NCI-H460 (cell line): ENCODE measurements at places on chromosomes 1 and 21. TPM values are rescaled to one million over a fixed set of nuclear protein-coding genes. Genes with fewer than 3 reads are reported as not detected.

Gene MIXL1
- not detected in 2 replicates for total RNA-seq

Gene UMODL1
- total RNA-seq: not detected in 2 replicates

Gene MXRA8
- total RNA-seq: not detected in 2 replicates

Gene FCRL6
- total RNA-seq: not detected in 2 replicates

Gene FNDC5
- total RNA-seq: 0.59 TPM in 1 of 2 replicates, not detected in the other

Gene TNFRSF1B
- 0.92 and 2.0 TPM in 2 replicates for total RNA-seq

Gene GPR61
- total RNA-seq: 0.30 TPM in 1 of 2 replicates, not detected in the other

Gene GIPC2
- not detected in 2 replicates for total RNA-seq

Gene FCMR
- not detected in 2 replicates for total RNA-seq

Gene LY9
- total RNA-seq: not detected in 2 replicates

Gene COL9A2
- total RNA-seq: 0.50 and 0.61 TPM in 2 replicates

Gene FCRLB
- total RNA-seq: 0.97 and 2.0 TPM in 2 replicates

Gene REN
- not detected in 2 replicates for total RNA-seq

Gene TMEM125
- total RNA-seq: not detected in 2 replicates

Gene GPATCH4
- total RNA-seq: 28.7 and 36.7 TPM in 2 replicates

Gene PRAMEF26
- total RNA-seq: not detected in 2 replicates

Gene CHIA
- not detected in 2 replicates for total RNA-seq

Gene ZBTB8OS
- 66.8 and 69.6 TPM in 2 replicates for total RNA-seq

Gene TRPM2
- 5.7 and 6.8 TPM in 2 replicates for total RNA-seq

Gene C1orf87
- total RNA-seq: not detected in 2 replicates

Gene FAM167B
- not detected in 2 replicates for total RNA-seq
